ENCODE measurements at places on chromosomes 3 and 15. TPM values are rescaled to one million over a fixed set of nuclear protein-coding genes. Genes with fewer than 3 reads are reported as not detected.

GRCh38 chr15:48631176-48631770 lies 14.2 kb downstream of the FBN1 start:
- H3K27me3 ChIP-seq, result no peaks in the 10 kb centered on the region
- no peak overlapping the region for H3K4me3 ChIP-seq
- H3K27ac ChIP-seq, result no peak overlapping the region
- no peaks in the 10 kb centered on the region for H3K36me3 ChIP-seq

EXD1 gene
- not detected for total RNA-seq

LTK gene
- 0.25 TPM for total RNA-seq

- no peak for DNase-seq
- peak overlapping the region; percentile 2 for H3K27ac ChIP-seq
- H3K4me3 ChIP-seq, result peak overlapping the region; percentile 2
These were observed 80.4 kb upstream of the MEF2A start for GRCh38 chr15:99485153-99485961.

GRCh38 chr15:99232740-99233139 lies 16.6 kb downstream of the TTC23 start:
- no peak for DNase-seq
- no peak overlapping the region for H3K4me3 ChIP-seq
- no peak overlapping the region for H3K27ac ChIP-seq
- H3K27me3 ChIP-seq, result peaks cover 2% of the 10 kb centered on the region
- no peaks in the 10 kb centered on the region for H3K36me3 ChIP-seq

GPR171 gene
- 232 TPM for total RNA-seq

DNA sequence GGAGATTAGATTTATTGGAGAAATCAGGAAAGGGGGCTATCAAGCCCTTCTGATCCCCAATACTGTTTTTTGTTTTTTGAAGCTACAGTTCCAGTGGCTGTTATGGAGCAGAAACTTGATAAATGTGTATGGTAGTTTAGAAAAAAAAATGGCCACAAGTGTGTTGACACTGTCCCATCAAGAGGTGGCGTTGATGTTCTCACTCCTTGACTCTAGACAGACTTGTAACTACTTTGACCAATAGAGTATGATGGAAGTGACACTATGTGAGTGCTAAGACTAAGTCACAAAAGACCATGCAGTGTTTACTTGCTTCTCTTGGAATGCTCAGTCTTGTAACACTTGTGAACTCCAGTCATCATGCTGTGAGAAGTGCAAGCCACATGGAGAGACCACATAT lies 356.7 kb downstream of the PDCD6IP start:
- H3K27ac ChIP-seq, result no peak overlapping the region
- DNase-seq, result no peak
- no peak overlapping the region for H3K4me3 ChIP-seq
- H3K36me3 ChIP-seq, result no peaks in the 10 kb centered on the region

SAMMSON gene
- total RNA-seq, result not detected

CHRNA7 gene
- 0.25 TPM for total RNA-seq

CGGBP1 gene
- total RNA-seq, result 95.1 TPM

GRCh38 chr3:13049400-13049799 lies 23.8 kb downstream of the IQSEC1 start:
- peaks cover 9% of the 10 kb centered on the region for H3K4me1 ChIP-seq
- DNase-seq, result no peak

TRIM42 gene
- not detected for total RNA-seq

FBN1 gene
- total RNA-seq, result 1.2 TPM

CCDC39 gene
- not detected for total RNA-seq

GRCh38 chr3:126110431-126111125 lies 26.7 kb upstream of the SLC41A3 start:
- H3K27ac ChIP-seq, result no peak overlapping the region
- no peak for DNase-seq
- no peaks in the 10 kb centered on the region for H3K36me3 ChIP-seq
- no peaks in the 10 kb centered on the region for H3K27me3 ChIP-seq
- no peaks in the 10 kb centered on the region for H3K4me1 ChIP-seq
